Osteocyte (in vitro differentiated cells): ENCODE measurements at places on chromosomes 1 and 21. TPM values are rescaled to one million over a fixed set of nuclear protein-coding genes. Genes with fewer than 3 reads are reported as not detected.

DNA sequence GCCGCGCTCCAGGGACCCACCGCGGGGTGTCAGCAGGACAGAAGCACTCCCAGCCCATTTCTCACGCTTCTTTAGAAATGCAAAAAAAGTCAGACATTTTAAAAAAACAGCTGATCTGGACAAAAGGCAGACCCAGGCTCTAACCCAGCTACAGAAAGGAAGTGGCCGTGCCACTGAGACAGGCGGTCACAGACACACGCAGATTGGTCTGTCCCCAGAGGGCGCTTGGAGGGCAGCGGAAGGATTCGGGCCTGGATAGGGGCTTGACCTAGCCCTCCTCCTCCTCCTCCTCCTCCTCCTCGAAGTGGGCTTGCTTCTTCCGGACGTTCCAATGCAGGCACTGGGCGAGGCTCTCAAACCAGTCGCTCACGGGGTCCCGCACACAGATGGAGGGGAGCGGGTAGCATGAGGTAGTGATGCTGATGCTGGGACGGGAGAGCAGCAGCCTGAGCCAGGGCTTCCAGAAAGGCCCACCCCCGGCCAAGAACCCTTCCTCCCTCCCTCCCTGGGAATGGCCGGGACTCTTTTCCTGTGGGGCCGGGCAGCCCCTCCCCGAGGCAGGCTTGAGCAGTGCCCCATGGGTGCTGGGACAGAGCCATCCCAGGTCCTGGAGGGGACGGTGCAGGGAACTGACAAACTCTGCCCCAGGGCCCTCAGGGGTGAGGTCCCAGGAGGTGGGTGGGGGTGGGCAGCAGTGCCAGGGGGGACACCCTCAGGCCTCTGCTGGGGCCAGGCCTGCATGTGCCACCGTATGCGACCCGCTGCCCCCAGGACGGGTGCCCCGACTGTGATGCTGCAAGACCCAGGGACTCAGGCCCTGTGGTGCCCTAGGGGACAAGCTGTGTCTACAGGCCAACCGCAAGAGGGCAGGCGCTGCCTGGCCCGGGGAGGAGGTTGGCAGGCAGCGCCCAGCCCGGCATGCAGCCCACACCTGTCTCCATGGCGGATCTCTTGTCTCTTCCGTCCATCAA, 25.3 kb downstream of the NADK start:
- no peak for DNase-seq

GRCh38 chr1:220526294-220526693, 1.6 kb upstream of the MARK1 start:
- no peak for DNase-seq

- no peak for DNase-seq
Observed at GRCh38 chr1:65213271-65214023, 65.4 kb downstream of the AK4 start.

MAB21L3 gene
- not detected in 2 replicates for total RNA-seq

DNA sequence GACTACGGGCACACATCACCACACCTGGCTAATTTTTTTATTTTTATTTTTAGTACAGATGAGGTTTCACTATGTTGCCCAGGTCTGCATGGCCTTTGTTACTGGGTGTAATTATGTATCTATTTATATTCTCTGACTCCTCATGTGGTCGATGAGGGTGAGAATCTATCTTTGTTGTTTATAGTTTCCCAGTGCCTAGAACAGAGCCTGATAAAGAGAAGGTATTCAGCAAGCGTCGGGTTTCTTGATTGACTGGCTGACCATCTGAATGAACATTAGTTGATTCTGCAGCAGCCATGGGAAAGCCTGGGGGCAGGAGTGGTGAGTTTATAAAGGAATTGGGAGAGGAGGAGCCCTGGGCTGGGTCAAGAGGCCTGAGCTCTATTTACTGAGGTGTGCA, 28.5 kb downstream of the SERINC2 start:
- no peak for DNase-seq

- peak; percentile 73 for DNase-seq
Observed at GRCh38 chr1:29519108-29519787, 282.9 kb downstream of the PTPRU start.

PTGS2 gene
- total RNA-seq: 3.1 and 4.3 TPM in 2 replicates

DNA sequence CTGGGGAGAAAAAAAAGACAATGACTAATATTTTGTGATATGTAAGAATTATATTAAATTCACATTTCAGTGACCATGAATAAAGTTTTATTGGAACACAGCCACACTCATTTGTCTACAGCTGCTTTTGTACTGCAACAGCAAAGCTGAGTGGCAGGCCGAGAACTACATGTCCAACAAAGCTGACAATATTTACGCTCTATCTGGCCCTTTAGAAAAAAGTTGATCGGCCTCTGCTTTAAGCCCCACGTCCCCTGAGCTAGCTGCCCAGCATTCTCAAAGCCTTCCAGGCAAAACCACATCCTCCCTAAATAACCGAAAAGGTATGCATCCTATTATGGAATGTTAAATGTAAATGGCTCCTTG, 8.6 kb downstream of the SLC2A1 start:
- no peak for DNase-seq

ACKR1 gene
- total RNA-seq: not detected in 2 replicates

DNA sequence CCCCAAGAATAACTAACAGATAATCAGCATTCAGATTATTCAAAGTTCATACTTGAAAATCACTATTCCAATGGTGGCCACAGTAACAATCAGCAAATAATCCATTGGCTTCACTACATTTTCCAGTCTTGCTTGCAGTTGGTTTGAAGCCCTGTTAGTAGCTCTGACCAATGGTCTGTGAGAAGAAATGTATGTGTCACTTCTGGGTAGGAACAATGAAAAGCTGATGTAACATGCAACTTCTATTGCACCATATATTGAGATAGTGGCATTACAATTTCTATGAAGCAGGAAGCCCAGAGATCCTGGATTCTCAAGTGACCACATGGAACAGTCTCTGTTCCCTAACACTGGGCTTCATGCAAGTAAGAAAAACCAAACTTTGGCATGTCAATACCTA, 250.9 kb upstream of the DAB1 start:
- DNase-seq: no peak

- DNase-seq: no peak
Observed at GRCh38 chr1:90718411-90719329, 1.6 kb upstream of the BARHL2 start.

- no peak for DNase-seq
Observed at GRCh38 chr1:31818206-31818605, 2.4 kb upstream of the SPOCD1 start.

RIPPLY3 gene
- 0.21 and 0.27 TPM in 2 replicates for total RNA-seq

GRCh38 chr1:21951226-21951870, 14.2 kb upstream of the HSPG2 start:
- DNase-seq: no peak

- DNase-seq: no peak
Observed at GRCh38 chr1:228929476-228930027, 194.3 kb downstream of the RHOU start.

DNA sequence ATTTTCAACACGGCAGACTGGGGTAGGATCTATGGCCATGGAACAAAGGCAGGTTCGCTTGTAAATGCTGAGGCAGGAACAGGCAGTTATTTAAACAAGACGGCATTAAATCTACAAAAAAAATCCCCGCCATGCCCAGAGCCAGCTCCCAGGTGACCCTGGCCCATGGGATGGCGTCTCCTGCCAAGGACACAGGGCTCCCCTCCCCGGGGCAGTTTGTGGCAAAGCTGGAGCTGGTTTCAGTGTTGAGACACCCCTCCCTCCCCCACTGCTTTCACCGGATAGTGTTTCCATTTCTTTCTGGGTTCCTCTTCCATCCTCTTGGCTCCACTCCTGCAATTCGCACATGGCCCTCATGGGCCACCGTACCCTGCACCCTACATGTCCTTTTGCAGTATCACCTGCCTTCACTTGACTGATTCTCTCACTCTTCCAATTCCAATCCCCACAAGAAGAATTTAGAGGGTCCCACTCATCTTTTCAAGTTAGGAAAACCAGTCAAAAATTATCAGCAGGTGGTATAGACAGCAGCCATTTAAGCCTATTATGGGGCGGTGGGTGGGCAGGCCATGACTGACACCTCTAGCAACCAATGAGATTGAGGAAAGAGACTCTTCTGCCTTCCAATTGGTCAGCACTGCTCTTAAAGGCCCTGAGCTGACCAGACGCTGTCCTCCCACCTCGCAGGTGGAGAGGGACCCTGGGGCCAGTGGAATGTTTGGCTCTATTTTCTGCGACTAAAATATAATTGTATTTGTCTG, 52.0 kb downstream of the OLIG1 start:
- DNase-seq: no peak

DNA sequence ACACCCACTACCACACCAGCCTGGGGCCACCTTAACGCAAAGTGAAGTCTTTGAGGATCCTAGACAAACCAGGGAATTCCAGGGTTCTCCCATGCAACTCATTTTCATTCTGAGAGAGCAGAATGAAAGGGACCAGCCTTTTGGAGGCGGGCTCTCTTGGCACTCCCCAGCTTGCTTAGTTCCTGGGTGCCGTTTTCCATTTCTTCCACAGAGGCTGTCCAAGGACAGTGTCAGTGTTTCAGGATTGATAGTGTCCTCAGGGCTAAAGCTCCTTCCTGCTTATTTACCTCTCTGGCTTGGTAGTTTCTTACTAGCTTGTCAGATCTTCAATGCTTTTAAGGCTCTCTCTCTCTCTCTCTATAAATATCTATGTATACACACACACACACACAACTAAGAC, 30.1 kb upstream of the GNG4 start:
- no peak for DNase-seq

RNU1-4 gene
- 2,650 and 2,859 TPM in 2 replicates for total RNA-seq

DNA sequence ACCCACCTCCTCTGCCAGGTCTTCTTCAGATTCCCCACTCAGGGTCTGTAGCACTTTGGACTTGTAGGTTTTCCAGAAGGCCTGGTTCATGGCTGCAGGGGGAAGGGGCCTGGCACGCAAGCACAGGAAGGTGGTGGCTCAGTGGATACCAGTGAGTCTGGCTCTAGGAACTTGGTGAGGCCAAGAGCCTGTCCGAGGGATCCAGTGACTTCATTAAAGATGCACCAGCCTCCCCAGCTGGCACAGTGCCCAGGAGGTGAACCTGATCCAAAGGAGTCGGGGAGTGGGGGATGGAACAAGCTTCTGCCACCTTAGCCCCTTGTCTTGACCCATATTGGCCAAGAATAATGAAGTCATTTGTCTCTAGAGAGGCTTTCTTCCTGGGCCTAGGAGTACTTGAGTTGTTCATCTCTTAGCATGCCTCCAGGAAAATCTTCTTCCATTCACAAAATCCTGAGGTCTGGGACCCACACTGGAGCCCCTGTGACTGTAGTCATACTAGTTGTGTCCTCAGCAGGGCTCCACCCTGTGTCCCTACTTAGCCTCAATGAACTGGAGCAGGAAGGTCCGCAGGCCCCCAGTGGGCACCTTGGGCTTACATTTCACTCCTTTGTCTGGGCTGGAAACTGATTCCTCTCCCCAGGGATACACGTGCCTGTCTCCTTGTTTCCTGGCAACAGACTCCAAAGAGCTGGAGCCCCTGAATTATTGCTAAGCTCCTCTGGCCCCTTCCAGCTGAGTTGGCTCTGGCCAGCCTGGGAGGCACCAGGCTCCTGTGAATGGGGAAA, at the start of gene C1orf232:
C1orf232 (minus strand) TSS at position 554 of the 788 bp plus-strand sequence; CDS start at position 90, 464 bp downstream.
- no peak for DNase-seq
